MV-4-11 (cell line): ENCODE measurements at places on chromosomes 4 and X.
A peak's percentile ranks its signal among the peaks of the same experiment; 100 is the strongest.

DNA sequence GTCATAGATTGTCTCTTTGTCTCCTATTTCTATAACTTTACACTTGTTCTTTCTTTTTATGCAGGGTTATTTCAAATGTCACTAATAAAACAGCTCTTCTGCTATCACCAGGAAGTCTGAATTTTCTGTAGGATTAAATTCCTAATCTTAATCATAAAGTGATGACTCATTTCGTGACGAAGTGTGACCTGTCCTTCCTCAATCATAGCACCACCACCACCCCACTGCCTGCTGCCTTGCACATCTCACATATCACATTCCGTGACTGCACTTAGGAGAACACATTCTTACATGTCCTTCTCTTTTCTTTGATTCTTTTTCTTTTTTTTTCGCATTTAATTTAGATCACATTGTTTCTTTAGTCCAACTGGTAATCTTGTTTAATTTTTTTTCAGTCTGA lies 57.7 kb upstream of the UGT2B7 start:
- DNase-seq, result no peak

- DNase-seq, result no peak
These were observed 29.0 kb upstream of the UGT2B4 start for GRCh38 chr4:69524706-69525105.

DNA sequence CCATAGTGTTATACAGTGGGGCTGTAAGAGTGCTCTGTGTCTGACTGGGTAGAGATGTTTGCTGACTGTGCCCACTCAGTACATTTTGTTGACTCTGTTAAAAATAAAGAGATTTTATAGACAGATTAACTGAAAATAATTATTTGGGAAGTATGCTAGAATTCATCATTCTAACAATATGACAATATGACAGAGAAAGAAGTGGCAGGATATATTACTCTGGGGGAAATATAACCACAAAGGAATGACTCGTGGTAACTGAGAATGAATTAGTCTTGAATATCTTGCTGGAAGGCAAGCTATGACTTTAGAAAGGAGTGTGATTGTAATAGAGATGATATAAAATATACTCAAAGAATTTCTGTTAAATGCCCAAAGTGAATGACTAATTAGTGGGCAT lies 46.8 kb downstream of the TMEM165 start:
- no peak for DNase-seq

GRCh38 chr4:107736924-107737448 lies 17.0 kb upstream of the PAPSS1 start:
- DNase-seq, result peak; percentile 23

DNA sequence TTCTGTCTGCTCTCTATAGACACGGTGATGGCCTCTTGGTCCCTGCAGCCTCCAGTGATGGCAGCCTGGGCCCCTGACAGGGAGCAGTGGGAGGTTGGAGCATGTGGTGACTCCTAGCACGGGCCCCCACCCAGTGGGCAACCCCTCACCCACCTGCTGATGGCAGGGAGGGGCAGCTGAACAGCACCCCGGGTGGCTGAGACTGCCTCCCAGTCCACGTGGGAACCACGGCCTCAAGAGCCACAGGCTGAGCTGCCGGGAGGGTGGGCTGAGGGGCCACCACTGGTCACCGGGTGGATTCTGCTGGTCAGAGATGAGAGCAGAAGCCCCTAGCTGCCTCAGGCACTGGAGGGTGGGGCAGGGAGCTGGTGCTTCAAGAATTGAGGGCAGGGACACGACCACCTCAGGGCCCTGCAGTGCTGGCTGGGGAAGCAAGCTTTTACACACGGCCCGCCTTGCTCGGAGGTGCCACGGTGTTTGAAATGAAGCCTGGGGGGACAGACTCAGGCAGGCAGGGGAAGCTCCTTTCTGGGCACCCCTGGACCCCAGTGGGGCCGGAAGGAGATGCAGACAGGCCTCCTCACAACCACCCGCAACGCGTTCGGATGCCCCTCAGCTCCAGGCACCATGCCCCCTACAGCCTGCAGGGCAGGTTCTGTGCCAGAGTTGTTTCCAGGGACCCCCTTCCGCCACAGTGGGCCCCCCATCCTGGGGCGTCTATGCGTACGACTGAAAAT lies 6.3 kb upstream of the HAUS3 start:
- no peak for DNase-seq

GRCh38 chr4:99991741-99992140 lies 41.7 kb upstream of the H2AZ1 start:
- DNase-seq, result no peak

GRCh38 chrX:138709886-138710791 lies 1.4 kb downstream of the FGF13 start:
- no peak for DNase-seq

DNA sequence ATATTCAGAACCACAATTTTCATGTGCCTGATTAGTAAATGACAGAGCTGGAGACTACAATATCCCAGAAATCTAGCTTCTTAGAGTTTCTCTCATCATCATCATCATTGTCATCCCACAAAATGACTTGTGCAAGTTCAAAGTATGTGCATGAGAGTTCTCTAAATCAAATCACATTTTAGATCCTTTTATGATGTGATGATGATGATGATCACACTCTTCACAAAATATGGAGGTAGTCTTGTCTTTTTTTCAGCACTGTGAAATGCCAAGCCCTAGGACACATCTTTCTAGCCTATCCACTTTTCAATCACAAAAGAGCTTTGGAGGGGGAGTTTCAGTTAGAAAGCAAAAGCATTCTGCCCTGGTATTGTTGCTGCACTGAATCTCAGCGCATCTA lies 7.4 kb downstream of the MBNL3 start:
- DNase-seq, result no peak

DNA sequence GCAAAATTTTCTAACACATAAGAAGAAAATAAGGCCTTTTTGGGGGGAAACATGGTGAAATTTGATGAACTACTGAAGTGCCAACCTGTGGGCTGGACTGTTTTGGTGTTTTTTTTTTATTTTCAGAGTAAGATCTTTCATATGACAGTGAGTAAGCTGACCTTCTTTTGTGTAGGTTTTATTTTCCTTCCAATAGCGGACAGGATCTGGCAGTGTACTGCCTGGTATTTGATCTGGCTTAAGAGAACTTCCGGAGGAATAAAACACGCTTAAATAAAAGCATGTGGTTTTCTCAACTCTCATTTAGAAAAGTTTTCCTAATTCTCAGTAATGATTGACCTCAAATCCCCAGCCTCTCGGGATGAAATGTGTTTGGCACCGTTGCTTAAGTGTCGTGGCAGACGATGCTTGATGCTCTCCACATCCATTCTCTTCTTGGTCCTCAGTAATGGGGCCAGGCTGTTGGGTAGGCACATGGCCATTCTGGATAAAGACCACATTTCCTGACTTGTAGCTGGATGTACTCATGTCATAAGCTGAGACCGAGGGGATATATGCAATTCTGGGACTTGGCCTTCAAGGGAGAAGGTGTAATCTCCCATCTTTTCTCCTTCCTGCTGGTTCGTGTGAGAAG lies 65.6 kb upstream of the PDLIM3 start:
- no peak for DNase-seq

DNA sequence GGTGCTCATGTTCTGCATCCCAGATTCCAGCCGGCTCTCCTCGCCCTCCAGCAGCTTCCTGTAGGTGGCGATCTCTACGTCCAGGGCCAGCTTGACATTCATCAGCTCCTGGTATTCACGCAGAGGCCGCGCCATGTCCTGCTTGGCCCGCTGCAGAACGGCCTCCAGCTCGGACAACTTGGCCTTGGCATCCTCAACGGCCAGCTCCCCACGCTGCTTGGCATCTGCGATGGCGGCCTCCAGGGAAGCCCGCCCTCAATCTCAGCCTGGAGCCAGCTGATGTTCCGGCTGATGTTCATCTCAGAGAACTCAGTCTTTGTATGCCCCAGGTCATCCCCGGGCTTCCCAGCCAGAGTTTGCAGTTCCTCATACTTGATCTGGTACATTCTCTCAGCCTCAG lies 431.8 kb upstream of the DIPK2B start:
- no peak for DNase-seq

GRCh38 chr4:18957716-18958115 lies 936.2 kb upstream of the LCORL start:
- no peak for DNase-seq

GRCh38 chr4:83731609-83732008 lies 195.7 kb downstream of the GPAT3 start:
- peak; percentile 18 for DNase-seq

GRCh38 chr4:1039493-1040343 lies 28.3 kb downstream of the FGFRL1 start:
- DNase-seq, result no peak

DNA sequence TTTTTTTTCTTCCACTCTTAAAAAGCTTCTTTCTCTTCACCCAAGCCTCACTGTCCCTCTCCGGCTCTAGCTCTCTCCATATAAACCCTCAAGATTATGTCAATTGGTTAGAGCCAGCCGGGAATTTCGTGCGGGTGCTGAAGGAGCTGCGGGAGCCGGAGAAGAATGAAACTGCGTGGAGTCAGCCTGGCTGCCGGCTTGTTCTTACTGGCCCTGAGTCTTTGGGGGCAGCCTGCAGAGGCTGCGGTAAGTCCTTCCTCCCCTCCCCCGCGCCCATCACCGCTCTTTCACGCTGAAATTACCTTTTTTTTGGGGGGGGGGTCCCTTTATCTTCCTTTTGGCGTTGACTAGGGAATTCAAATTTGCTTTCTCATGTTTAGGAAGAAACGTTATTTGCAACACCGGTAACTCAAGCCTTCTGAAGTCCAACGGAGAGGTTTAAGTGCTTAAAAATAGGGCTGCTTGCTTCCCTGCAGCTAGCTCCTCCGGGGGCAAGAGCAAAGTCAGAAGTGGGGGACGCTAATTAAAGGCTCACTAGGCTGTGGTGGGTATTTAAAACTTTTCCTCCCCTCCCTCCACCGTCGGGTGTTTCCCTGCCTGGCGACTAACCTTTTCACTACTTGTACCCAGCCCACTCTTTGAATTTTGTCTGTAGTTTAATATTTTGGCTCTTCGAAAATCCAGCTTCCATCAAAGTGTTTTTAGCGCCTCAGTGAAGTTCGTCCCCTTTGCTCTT lies 491 bp downstream of the COL4A5 start:
- DNase-seq, result no peak

DNA sequence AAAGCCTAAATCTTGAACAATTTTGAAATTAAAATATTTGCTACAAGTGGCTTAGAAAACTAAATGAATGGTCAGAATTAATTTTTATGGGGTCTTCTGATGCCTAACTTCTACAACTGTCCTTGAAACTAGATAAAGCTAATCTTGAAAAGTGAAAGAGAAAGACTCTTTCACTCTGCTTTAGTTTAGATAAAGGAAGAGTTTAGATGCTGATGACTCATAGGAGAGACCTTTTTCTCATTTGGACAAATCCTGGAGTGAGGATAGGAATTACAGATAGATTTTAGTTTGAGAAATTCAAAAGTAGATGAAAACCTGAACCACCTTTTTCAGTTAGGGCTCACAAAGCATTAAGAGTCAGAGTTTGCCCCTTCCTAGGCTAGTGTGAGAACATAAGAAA lies 342.3 kb upstream of the GRID2 start:
- DNase-seq, result no peak

DNA sequence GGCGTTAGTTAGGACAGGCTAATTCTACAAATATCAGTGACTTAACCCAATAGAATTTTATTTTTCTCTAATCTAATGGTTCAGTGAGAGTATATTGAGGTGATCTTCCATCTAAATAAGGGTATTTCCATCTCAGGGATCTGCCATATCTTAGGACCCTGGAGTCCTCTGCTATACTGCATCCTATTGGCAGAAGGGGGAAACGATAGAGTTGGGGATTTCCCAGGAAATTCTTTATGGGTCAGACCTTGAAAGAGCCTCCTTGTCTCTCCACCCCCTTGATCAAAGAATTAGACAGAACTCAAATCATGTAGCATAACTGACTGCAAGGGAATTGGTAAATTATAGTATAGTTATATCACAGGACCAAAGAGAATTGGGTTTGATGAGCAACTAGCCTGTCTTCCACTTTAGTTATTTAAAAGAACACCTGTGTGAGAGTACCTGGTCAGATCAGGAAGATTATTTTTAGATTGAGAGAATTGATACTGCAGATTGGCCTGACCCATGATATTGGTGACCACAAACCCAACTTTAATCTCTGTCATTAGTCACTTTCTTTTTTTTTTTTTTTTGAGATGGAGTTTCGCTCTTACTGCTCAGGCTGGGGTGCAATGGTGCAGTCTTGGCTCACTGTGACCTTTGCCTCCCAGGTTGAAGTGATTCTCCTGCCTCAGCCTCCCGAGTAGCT lies 25.6 kb downstream of the SMARCA5 start:
- DNase-seq, result no peak

DNA sequence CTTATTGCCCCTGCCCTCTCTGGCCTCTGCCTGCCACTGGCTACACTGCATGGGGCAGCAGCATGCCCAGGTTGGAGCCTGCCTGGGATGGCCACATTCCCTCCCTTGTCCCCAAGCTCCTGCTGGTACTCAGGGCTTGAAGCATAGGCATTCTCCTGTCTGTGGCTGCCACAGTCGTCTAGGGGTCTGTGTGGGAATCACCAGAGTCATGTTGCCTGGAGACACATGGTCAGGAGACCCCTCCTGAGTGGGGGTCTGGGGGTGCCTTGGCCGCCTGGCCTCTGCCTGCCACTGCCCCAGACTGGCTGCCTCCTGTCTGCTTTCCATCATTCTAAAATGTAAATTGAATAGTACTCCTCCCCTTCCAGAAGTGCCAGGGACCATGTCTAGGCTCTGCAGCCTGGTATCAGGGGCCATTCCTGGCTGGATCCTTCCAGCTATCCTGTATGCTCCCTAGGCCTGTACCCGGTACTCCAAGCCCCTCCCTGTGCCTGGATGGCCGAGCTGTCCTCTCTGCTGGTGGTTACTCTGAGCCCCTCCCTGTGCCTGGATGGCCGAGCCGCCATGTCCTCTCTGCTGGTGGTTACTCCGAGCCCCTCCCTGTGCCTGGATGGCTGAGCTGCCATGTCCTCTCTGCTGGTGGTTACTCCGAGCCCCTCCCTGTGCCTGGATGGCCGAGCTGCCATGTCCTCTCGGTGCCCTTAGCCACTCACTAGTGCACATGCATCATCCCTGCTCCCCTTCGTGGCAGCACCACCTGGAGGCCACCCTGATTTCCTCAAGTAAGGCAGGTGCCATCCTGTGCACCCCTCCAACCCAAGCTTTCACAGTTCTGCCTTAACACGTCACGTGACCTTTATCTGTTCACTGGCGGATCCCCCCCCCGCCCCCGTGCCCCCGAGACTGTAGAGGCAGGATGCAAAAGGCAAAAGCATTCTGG lies 5.5 kb upstream of the NKX1-1 start:
- DNase-seq, result no peak

DNA sequence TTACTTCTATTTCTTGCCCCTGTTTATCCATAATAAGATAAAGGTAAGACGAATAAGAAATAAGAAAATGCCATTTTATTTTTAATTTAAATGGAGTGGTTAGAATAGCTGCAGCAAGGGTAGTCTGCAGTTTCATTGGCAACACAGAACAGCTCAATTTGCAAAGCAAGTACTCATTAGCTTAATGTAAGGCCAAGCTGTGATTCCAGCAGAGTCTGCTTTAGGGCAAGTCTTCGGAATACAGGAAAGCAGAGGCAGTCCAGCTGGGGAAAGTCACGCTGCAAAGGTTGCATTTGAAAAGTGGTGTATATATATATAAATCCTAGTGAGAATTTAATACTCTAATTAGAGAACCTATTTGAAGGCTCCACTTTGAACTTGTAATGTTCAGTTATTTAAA lies 59.0 kb downstream of the ANXA10 start:
- DNase-seq, result no peak
